Activated naive CD8-positive, alpha-beta T cell treated with anti-CD3 and anti-CD28 coated beads, Interleukin-2, amount 10 ng/mL, durations not matched to agents 7 days and 5 days (primary cell): ENCODE measurements at places on chromosomes 5 and 9. TPM values are rescaled to one million over a fixed set of nuclear protein-coding genes. Genes with fewer than 3 reads are reported as not detected.

BARHL1 gene
- not detected for total RNA-seq

CMYA5 gene
- 0.28 TPM for total RNA-seq

ELOVL7 gene
- total RNA-seq = 0.57 TPM

DNA sequence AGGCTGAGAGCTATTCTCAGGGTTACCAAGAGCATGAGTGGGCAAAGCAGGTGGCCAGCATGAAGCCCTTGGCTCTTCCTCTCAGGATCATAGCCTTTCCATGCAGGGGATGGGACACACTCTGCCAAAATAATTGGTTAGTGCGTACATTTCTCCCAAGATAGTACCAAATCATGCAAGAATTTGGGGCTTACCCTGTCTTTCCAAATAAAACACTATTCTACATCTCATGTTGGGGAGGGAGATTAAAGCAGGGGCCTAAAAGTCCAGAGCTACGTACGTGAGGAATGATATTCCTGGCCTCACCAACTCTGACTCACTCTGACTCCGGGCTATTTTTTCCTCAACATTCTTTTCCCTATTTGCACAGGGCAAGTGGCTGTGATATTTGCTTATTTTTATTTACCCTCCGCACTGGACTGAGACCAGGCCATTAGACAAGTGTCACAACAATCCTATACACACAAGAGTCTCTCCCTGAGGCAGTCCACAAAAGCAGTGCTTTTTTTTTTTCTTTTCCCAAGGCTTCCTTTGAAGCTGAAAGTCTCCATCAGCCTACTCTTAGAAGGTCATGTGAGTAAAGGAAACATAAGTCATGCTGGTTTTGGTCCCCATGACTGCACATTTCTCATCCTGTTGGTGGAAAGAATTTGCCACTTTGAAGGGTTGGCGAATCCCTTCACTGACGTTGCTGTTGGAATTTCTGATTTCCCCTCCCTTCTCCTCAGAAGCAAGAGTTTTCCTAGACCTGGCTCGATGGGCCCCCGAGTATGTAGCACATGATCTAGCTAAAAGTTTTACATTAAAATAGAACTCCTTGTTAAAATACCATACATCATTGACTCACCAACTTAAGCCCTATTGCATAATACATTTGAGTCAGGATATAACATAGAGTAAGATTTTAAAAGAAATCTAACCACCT is 40.0 kb downstream of the TMEM252 start:
- H3K4me1 ChIP-seq = peaks cover 2% of the 10 kb centered on the region
- no peak overlapping the region for H3K4me3 ChIP-seq
- H3K27me3 ChIP-seq = peaks cover 13% of the 10 kb centered on the region
- no peaks in the 10 kb centered on the region for H3K36me3 ChIP-seq
- H3K27ac ChIP-seq = no peak overlapping the region

DNA sequence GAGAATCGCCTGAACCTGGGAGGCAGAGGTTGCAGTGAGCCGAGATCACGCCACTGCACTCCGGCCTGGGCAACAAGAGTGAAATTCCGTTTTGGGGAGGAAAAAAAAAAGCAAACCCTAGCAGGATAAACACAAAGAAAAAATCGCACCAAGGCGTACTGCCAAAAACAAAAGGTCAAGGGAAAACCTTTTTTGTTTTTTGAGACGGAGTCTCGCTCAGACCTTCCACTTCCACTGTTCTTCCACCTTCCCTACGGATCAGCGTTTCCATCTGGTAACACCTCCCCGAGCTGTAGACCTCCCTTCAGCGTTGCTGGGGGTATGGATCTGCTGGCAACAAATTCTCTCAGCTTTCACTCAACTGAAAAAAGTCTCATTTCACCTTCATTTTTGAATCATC is 20.1 kb upstream of the FCN2 start:
- no peak for DNase-seq
- H3K27me3 ChIP-seq = no peaks in the 10 kb centered on the region
- no peak overlapping the region for H3K27ac ChIP-seq
- no peak overlapping the region for H3K4me3 ChIP-seq
- H3K36me3 ChIP-seq = no peaks in the 10 kb centered on the region
- H3K4me1 ChIP-seq = no peaks in the 10 kb centered on the region

DNA sequence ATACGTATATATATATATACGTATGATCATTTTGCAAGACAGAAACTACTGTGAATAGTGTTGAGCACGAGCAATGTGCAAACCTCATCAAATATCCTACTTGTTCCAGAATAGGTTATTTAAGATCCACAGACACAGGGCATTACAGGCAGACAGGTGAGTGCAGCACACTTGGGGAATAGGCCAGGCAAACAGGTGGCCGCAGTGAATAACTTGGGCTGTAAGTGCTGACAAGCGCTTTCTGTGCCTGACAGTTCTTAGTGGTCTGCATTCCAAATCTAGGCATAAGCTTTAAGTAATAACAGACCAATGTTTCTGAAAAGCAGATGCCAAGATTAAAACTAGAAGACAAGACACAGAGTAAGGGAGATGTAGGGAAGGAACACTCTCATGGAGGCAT is 77.9 kb downstream of the LHFPL2 start:
- H3K27me3 ChIP-seq = peaks cover 7% of the 10 kb centered on the region
- no peak overlapping the region for H3K27ac ChIP-seq
- DNase-seq = no peak
- no peaks in the 10 kb centered on the region for H3K36me3 ChIP-seq
